HS-27A (cell line): ENCODE measurements at places on chromosomes 6 and 20.

DNA sequence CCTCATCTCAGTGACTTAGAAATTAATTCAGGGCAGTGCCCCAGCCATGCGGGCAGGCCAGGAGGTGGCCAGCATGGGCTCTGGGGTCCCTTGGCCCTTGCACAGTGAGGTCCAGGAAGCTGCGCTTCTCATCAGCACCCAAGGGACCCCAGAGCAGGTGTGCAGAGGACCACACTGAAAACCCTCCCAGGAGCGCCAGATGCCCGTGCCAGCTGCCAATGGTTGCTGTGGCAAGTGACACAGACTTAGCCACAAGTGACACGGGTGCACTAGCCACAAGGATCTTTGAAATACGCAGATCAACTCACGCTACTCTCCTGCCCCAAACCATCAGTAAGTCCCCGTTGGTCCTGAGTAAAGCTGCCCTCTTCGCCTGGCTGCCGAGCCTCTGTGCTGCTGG is 88.1 kb downstream of the ERMARD start:
- no peak for DNase-seq

DNA sequence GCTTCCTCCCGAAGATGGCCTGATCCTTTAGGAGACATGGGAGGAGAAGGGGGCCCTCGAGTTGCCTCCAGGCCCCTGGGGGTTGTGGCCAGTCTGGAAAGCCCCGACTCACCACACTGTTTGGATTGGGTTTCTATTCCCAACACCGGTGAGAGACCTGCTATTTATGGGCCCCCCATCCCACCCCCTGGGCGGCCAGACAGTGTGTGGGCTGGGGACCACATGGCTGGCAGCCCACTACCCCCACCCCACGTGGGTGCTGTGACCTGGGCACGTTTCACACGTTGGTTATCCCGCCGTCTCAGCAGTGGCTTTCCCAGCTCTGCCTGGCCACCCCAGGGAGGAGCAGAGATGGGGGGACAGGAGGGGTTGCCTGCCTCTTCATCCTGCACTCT is 116.1 kb downstream of the VEGFA start:
- DNase-seq, result no peak

DNA sequence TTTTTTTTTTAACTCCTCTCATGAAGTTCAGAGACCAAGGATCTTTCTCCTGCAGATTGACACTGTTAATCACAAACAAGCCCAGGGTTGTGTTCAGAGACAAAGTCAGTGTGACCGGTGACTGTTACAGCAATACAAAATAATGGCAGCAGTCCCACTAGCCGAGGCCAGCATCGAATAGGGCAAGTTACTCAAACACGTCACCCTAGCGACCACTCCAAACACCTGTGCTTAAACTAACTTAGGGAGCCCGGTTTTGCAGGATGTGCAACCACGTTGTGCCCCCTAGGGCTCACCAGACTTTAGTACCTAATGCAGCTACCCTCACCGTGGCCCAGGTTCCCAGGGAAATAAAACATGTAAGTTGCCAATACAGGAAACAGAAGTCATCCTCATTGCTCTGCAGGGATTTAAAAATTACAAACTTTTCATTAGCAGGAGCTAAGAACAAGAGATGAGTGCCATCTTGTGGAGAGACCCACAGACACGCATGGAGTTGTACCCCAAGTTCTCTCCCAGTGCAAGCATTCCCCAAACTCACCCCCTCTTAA is 38.1 kb downstream of the FAM50B start:
- no peak for DNase-seq

DNA sequence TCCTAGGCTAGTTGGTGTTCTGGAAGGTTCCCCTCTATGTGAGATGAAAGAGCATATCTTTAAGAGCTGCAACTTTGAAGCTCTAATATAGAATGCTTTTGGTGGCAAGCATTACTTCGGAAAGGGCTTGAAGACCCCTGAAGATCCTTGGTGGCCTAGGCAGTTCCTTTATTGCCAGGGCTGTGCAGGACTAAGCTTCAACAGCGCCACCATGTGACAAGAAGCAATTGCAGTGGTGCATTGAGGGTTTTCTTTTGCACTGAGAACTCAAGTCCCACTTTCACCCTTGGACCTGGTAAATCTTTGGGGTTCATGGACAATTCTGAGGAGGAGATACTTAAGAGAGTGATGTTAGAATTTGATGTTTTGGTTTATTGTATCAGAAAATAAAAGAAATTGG is 237.4 kb upstream of the GMDS start:
- DNase-seq, result no peak

DNA sequence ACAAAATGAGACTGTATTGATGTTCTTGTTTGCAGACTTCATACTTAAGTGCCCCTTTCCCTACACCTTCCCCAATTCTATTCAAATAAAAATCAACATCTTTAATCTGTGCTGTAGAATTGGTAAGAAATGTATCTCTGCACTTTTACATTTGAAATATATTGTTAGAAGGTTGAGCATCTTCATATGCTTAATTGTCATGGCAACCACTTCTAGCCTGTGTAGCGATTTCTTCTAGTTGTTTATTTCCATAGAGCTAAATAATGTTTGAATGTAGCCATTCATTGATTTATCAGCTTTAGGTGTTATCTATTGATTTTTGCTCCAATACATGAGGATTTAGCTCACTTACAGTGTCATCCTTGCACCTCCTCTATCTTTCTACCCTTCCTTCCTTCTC is 37.7 kb upstream of the ZNFX1 start:
- DNase-seq, result no peak

DNA sequence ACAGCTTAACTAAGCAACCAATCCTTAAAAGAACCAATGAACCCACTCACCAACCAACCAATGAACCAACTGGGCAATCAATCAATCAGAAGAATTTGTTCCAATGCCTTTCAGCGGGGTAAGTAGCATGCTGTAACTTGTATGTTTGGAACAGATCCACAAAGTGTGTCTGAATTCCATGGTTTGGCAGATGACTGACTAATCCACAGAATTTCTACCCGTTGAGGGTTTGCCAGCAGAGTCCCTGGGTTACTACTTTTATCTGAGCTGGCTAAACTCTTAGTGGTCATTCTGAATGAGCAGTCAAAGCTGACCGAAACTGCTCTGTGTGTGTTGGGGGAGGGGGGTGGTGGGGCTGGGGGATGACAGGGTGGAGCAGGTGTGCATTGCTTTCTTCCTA is 125.0 kb upstream of the JAG1 start:
- DNase-seq, result peak; percentile 48

- no peak for DNase-seq
These were observed 129.6 kb downstream of the ZDHHC14 start for GRCh38 chr6:157510323-157511188.

- DNase-seq, result no peak
These were observed 54.4 kb downstream of the PRR18 start for GRCh38 chr6:166253778-166254204.

DNA sequence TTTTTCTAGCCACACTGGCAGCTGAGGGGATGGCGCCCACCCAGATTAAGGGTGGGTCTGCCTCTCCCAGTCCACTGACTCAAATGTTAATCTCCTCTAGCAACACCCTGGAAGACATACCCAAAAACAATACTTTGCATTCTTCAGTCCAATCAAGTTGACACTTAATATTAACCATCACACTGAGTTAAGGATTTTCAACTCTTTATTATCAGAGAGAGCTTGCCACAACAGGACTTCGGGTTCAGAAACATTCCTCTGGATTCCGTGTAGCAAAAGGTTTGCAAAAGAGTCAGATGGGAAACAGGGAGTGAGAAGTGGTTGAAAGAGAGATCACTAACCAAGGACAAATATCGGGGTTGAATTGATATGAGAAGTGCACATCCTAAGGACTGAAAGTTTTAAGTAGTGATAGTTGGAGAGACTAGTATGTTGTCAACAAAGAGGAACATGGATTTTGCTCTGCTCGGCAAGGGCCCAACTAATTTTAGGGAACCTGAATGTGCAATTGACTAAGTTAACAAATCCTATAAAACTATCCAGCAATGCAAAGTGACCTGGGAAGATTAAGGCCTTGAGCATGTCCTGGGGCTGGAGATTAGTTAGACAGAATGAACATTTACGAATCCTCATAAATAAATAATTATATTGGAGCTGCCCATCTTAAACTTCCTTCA is 137.0 kb upstream of the TENT5A start:
- no peak for DNase-seq

GRCh38 chr20:64116541-64117431 is 9.4 kb upstream of the NPBWR2 start:
- DNase-seq, result no peak

DNA sequence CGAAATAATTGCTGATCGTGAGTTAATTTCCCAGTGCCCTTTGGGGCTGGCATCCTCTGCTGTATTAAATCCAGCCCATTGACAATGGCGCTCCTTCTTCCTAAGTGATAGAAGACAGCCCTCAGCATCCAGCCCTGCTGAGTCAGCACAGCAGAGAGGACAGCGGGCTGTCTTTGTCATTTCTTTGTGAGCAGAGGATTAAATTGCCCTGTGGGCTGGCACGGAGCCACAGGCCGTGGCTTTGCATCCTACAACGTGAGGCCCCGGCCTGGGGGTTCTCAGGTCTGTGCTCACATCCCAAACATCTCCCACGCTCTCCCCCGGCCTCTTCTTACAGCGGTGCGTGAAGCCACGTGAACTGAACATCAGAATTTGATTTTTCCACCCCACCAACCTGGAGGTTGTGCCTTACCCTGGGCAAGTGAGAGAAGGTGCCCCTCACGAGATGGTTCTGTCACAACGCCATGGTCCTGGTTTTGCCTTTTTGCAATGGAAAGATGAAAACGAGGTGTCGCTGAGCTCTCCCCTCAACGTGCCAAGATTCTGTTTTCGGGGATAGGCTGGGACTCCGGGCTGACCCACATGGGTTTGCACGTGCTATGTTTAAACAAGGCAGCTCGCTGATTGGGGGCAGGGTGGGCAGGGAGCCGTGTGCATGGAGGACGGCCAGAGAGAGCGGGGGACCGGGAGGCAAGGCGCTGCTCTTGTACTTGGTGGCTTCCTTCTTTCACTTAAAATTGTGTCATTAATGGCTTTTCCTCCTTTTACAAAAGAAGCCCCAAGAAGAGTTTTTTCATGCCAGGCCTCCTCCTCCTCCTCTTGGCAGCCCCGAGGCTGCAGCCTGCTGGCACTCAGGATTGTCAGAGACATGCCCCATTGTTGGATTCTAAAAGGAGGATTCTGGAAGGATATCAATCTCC is 19.5 kb downstream of the CDH4 start:
- DNase-seq, result no peak

DNA sequence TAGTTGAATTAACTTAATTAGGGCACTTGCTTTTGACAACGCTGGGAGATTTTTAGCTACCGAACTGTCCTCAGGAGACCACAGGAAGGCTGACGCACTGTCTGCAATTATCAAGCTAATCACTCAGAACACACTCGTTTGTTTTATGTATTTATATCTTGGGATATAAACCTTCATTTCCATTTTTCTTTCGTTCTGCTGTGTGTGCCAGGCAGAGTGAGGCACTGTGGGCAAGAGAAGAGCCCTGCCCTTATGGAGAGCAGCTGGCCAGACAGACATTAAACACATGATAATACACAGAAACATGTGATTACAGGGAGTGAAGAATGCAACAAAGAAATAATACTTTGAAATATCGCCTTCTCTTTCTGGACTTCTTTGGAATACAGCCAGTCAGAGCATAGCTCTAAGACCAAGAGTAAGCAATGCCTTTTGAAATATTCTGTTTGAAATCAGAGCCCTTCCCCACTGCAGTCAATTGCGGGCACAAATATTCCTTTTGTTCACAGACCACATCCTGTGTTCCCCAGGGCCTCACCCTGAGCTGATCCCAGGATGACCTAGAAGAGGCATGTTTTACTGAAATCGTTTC is 96.8 kb downstream of the ANKRD60 start:
- DNase-seq, result peak; percentile 71

DNA sequence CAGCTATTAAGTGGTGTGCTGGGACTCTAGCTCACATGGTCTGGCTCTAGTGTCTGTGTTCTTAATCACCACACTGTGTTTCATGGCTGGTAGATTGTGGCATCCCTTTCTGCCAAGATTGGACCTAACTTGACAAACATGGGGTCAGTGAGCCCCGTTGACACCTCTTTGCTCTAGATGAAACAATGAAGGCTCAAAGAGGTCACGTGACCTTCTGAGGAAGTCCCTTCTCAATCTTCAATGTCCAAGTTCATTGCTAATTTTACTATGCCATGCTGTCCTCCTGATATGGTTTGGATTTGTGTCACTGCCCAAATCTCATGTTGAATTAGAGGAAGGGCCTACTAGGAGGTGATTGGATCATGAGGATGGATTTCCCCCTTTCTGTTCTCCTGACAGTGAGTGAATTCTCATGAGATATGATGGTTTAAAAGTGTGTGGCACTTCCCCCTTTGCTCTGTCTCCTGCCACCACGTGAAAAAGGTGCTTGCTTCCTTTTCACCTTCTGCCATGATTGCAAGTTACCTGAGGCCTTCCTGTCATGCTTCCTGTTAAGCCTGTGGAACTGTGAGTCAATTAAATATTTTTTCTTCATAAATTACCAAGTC is 177.8 kb upstream of the MYLIP start:
- no peak for DNase-seq

DNA sequence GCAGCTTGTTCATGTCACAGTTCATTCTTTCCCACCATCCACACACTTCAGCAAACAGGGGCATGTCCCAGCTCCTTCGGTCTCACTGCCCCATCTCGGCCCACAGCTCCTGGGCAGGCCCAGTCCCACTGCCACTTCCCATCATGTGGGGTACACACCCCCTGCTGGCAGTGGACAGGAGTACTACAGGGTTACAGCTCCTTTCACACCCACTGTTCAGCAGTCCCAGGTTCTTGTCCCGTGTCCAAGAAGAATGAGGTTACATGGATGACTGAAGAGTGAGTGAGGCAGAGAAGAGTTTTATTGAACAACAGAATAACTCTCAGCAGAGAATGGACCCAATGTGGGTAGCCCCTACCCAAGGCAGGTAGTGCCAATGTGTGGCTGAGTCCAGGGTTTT is 77.8 kb upstream of the SMLR1 start:
- no peak for DNase-seq

DNA sequence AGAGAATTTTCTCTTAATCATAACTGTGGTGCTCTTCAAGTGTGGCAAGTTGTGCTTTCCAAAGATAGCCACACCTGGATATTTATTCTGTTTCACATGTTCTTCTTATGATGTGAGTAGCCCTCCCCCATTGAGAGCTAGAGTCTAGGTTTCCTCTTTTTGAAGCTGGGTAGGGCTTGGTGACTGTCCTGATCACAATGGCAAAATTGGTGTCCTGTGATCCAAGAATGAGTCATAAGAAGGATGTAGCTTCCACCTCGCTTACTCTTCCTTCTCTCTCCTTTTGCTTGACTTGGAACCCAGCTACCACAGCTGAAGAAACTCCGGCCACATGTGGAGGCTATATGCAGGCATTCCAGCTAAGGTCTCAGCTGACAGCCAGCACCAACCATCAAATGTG is 7.4 kb upstream of the IGF2R start:
- DNase-seq, result no peak

DNA sequence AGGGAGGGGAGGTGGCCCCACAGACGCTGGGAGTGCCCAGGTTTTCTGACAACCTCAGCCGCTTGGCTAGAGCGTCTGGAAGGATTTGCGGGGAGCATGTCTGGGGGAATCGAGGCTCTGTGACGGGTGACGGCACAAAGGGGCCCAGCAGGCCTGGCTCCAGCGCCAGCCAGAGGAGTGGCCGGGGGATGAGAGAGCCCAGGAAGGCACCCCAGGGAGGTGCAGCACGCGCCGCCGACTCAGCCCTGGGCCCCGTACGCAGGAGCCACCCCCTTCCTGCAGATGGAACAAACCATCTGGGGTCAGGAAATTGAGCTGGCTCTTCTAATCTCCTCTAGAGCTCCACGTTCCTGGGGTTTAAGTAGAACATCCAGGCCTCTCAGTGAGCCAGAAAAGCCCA is 5.9 kb upstream of the SLCO4A1 start:
- DNase-seq, result no peak

- DNase-seq, result no peak
These were observed 661 bp upstream of the HEBP2 start for GRCh38 chr6:138403324-138403800.
